ENCODE measurements at places on chromosomes 3 and 15.

GRCh38 chr3:178948546-178948945 lies 123.1 kb downstream of the ZMAT3 start:
- no peak for DNase-seq

- no peak for DNase-seq
Observed at GRCh38 chr3:62039586-62039985, 333.8 kb downstream of the FEZF2 start.

GRCh38 chr15:81296673-81297072 lies 27.3 kb downstream of the STARD5 start:
- DNase-seq: no peak

DNA sequence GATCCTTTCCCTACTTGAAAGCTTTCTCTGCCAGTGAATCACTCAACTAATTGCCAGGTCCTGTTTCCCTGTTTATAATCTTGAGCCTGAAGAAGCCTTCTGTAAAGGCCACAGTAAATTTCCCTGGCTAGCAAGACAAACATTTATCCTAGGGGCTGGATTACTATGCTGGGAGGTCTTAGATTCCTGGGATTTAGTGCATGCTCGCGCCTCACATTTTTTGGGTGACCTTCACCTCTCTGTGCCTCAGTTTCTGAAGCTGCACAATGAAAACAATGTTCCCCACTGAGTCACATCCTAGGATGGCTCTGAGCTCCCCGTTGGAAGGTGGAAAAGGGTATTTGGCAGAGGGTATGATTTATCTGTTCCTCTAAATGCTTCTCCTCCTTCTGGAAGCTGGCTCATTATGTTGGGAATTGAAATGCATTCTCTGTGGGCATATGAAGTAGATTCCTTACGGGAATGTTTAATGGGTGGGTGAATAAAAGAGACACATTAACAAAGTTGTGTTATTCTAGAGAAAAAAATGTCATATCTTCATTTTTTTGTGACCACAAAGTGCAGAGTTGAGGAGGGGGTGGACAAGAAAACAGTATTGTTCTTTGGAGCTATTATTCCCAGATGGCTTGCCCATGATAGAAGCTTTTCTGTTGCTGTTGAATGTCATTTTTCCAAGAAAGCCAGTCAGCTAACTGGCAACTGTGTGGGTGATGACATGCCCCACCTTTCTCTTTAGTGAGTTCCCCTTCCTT lies 32.4 kb downstream of the LSM3 start:
- DNase-seq: no peak

DNA sequence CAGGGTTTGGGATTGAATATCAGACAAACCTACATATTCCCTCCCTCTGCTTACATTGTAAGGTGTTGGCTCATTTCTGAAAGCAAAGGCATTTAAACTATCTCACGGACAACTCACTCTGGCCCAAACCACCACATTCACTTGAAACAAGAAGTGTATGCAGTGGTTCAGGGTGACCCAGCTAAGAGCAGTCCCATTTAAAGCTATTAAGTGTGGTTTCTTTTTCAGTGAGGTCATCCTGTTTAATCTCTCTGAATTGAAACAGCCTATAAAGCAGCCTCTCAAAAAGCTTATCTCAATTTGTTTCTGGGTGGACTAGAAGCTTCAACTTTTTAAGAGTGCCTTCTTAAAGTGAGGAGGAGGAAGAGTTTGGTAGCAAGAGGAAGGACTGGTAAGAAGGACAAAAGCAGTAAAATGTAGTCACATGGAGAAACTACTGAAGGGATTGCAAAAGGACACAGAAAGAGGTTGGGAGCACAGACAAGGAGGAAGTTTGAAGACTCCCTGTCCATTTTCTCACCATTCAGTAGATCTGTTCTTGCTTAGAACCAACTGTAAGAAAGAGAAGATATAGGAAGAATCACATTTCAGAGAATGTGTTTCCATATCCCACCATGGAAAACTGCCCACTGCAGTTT lies 151.6 kb downstream of the TMCO5A start:
- DNase-seq: no peak

- no peak for DNase-seq
Observed at GRCh38 chr3:117801912-117802239, 1092.3 kb downstream of the TUSC7 start.

- no peak for DNase-seq
Observed at GRCh38 chr3:157423337-157423736, 13.3 kb upstream of the PTX3 start.

DNA sequence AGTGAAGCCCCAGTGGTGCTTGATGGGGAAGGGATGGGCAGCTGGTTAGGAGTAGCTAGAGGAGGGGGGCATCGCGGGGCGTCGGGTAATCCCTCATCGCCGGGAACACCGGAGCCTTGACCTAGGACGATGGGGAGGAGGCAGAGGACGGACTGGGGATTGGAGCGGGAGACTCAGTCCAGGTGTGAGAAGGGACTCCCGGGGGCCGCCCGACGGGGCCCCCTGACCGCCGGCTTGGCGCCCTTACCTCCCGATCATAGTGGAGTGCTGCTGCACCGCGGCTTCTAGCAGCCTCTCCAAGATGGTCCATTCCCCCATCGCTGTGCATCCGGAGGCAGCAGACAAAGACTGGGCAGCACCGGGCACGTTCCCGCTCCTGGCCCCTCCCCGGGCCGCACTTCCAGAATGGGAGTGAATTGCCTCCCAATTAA lies 612 bp downstream of the GJD2 start:
- no peak for DNase-seq

DNA sequence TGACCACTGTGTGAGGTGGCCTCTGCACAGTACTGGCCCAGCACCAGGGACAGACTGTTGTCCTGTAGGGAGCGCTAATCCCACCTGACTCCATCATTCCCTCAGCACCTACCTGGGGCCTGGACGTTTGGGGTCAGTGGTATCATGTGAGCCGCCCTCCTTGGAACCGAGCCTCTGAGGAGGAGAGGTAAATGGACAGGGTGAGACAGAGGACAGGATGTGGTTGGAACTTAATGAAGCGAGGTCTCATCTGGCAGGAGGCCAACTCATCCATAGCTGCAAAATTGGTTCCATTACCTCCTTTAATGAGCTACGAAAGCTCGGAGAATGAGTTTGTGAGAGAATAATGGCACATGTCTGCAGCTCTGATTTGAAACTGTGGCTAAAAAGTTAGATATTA lies 13.9 kb downstream of the MAPKAPK3 start:
- no peak for DNase-seq

GRCh38 chr3:171172070-171172469 lies 145.6 kb upstream of the SLC2A2 start:
- DNase-seq: no peak

- DNase-seq: no peak
Observed at GRCh38 chr3:192187485-192188051, 539.8 kb downstream of the FGF12 start.

- DNase-seq: no peak
Observed at GRCh38 chr3:185687271-185687878, 101.3 kb downstream of the SENP2 start.

DNA sequence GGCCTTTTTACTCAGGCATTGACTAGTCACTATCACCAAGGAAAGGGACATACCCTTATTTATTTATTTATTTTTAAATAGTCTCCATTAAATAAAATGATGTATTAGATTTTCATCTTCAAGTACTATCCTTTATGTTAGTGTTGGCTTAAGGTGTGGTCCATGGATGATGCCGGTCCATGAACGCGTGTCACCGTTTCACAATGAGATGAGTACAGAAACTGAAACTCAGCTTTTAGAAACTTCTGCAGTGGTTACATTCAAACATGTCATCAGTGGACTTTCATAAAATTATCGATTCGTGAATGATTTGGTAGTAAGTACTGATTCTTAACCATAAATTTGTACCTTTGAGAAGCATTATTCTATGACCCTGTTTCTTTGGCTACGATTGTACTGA lies 166.6 kb downstream of the SATB1 start:
- no peak for DNase-seq

GRCh38 chr15:58344213-58345070 lies 87.3 kb upstream of the LIPC start:
- DNase-seq: no peak

DNA sequence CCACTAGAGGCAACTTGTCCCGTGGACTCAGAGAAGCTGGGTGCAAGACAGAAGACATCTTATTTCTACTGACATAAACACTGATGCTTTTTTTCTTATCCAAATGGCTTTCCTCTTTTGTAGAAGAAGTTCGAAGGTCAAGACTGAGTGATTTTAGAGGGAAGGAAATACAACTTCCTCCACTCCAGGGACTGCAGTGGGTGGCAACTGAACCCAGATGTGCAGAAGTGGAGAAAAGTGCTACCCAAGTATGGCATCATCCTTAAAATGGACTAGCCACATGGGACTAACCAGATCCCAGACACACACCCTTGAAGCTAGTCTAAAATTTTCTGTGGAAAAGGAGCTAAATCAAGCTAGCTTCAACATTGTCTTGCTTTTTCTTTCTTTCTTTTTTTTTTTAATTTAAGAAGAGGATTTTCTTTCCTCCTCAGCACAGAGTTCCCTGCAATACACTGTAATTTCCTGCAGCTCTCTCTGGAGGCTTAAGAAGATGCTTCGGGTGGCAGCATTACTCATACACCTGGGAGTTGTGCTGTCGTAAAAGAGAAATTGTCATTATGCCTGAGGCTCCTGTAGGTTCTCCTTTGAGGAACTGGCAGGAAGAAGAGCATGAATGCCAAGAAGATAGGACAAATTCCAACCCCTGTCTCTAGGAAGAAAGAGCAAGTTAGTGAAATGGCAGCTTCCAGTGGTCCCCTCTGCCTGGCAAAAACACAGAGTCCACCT lies 3.8 kb upstream of the FRMD4B start:
- DNase-seq: no peak

DNA sequence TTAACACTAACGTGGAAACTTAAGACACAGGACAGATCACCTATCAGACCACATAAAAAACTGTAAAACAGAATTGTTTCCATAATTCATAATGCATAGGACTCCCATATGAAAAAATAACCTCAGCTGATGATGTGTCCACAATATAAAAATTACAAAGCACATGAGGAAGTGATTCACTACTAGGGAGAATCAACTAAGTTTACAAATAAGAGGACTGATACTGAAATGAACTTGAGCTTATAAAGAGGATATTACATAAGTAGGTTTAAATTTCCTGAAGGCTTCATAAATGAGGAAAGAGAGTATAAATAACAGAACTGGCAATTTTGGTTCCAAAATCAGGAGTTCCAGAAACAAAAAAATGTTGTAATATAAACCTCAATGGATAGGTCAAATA lies 111.9 kb downstream of the SAMMSON start:
- DNase-seq: no peak

- DNase-seq: no peak
Observed at GRCh38 chr15:48481802-48482201, 150.6 kb downstream of the DUT start.

GRCh38 chr15:23436421-23436820 lies 10.6 kb downstream of the GOLGA6L2 start:
- no peak for DNase-seq

- no peak for DNase-seq
Observed at GRCh38 chr15:49832511-49832910, 211.7 kb downstream of the DTWD1 start.
